Stimulated activated CD4-positive, alpha-beta T cell treated with anti-CD3 and anti-CD28 coated beads, Interleukin-4, amount 100 ng/mL, for 48 hours (primary cell): ENCODE measurements at places on chromosomes 3 and 15.
A peak's percentile ranks its signal among the peaks of the same experiment; 100 is the strongest.

DNA sequence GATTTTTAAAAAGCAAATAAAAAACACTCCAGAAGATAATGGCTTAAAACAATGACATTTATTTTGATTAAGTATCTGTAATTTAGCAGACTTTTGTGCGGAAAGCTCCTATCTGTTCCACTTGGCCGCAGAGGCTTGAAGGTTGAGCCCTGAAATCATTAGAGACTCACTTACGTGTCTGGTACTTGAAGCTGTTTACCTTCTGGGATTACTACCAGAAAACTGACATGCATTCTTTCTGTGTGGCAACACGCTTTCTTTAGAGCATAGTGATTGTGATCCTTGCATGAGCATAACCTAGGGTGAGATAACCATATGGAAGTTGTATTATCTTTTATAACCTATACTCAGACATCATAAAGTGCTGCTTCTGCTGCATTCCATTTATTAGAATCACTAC is 298.5 kb downstream of the SI start:
- DNase-seq: no peak

GRCh38 chr3:180063783-180064182 is 27.0 kb upstream of the PEX5L start:
- no peak for DNase-seq

GRCh38 chr3:87706176-87706575 is 352.6 kb downstream of the CGGBP1 start:
- no peak for DNase-seq

DNA sequence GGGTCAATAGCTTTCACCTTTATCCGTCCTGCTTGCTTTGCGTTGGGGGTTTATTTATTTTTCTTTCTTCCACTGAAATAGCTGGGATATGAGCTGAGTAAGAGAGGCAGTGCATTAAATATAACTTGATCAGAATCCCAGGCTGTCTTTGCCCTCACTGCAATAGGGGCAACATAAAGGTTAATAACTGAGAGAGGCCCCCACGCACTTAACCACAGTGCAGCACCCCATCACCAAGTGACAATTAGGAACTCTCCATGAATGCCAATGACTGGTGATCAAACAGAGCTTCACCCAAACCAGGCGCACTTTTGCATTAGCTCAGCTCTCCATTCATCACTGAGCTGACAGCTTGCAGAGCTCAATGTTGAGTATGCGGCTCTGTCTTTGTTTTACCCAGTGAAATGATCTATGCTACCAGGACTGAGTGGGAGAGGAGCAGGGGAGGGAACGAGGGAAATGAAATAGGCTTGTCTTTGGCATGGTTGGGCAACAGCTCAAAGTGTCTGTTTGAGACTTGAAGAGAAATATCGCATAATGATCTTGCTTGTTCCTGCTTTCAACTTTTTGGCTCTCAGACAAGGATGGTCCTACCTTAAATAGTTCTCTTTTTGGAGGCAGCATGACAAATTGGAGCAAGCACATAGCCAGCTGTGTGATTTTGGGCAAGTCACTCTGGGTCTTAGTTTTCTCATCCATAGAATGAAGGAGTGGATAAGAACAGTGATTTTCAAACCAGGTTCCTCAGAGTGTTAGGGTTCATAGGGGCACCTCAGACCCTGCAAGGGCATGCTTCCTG is 14.5 kb upstream of the GLCE start:
- DNase-seq: no peak

DNA sequence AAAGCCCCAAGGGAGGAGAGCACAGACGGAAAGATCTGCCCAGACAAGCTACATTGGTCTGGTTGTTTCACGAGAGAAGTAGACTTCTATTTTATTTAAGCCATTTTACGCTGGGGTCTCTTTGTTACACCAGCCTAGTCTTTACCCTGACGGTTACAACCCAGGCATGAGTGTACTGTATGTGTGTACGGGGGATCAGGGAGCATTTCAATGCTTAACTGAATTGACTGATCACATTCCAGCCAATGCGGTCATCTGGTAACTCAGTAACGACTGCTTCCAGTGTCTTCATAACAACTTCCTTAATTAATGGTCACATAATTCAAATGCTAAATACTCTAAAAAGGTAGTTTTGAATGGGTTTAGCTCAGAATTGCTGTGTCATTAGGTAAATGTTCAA is 288.6 kb downstream of the FOXP1 start:
- no peak for DNase-seq

DNA sequence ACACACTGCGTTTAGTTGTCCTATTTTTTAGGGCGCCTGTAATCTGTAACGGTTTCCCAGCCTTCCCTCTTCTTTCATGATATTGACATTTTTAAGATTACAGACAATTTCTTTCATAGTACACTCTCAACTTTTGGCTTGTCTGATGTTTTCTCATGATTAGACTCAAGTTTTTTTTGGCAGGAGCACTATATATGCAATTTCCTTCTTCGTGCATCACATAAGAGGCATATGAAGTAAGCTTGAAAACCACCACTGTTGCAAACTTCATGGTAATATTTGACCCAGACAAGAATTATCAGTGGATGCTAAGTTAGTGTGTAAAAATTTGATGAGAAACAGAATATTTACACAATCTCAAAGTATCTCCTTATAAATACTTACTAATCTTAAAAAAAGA is 119.2 kb upstream of the CMC1 start:
- DNase-seq: no peak

DNA sequence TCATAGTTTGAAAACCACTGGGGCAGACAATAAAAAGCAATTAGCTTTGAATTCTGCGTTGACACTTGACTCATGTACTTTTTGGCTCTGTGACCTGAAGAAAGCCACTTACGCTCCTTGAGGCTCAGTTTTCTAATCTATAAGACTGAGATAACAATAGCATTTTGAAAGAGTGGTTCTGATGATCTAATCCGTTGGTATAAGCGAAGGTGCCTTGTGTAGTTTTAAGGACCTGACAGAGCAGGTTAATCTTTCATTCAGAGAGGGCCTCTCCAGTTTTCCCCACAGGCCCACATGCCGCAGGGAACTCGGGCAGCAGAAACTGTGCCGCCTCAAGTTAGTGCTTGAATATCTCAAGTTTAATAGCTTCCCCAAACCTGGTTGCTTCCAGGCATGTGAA is 306.0 kb upstream of the GBE1 start:
- no peak for DNase-seq

GRCh38 chr15:64046421-64047153 is at the start of gene DAPK2:
Gene DAPK2, minus strand, starts transcription at chr15:64046485. Its CDS starts 6,224 bp downstream, at chr15:64040261.
- DNase-seq: peak; percentile 52

GRCh38 chr3:191221638-191222037 is 22.6 kb downstream of the OSTN start:
- DNase-seq: no peak

- DNase-seq: no peak
These were observed 24.8 kb downstream of the CCDC80 start for GRCh38 chr3:112615989-112616731.

DNA sequence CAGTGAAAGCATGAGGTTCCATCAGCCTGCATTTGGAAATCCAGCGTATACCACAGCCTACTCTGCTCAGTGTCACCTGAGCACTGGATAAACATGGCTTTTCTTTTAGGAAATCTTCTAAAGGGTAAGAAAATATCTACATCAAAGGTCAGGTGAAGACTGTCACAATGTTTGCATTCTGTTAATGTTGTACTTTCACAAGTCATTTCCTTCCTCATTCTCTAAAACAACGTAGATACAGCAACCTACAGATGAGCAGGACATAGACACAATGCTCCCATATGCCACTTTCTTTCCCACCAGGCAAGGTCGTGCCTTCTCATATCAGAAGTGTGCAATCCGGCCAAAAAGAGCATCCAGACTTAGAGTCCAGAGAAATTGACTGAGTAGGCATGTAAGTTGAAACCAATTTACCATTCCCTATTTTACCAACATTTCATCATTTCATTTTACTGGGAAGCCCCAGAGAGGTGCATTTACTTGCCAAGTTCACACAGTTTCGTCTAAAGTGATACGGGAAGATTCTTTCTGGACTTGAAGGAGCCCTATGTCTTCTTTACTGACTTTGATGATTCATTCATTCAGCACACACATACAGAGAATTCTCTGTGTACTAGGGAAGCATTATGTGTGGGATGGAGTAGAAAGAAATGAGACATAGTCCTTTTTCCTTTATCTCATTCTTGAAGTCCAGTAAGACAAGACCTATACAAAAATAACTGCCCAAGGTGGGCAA is 30.6 kb upstream of the LPP start:
- no peak for DNase-seq

GRCh38 chr15:66746231-66746605 is 44.2 kb downstream of the SMAD6 start:
- DNase-seq: no peak

DNA sequence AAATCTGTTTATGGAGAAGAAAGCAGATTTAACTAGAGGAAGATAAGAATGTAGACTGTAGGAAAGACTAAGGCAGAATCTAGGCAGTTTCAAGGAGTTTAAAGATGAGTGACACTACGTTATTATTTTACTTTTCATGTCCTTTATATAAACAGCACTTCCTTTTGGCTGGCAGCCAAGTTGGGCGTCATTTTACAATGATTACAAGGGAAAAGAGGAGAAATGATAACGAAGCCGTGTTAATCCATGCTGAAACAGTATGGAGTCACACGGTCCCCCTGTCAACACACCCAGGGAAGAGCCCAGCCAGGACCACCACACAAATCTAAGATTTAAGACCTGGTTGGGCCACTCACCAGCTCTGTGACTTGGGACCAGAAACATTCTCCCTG is 83.7 kb upstream of the NEO1 start:
- no peak for DNase-seq

DNA sequence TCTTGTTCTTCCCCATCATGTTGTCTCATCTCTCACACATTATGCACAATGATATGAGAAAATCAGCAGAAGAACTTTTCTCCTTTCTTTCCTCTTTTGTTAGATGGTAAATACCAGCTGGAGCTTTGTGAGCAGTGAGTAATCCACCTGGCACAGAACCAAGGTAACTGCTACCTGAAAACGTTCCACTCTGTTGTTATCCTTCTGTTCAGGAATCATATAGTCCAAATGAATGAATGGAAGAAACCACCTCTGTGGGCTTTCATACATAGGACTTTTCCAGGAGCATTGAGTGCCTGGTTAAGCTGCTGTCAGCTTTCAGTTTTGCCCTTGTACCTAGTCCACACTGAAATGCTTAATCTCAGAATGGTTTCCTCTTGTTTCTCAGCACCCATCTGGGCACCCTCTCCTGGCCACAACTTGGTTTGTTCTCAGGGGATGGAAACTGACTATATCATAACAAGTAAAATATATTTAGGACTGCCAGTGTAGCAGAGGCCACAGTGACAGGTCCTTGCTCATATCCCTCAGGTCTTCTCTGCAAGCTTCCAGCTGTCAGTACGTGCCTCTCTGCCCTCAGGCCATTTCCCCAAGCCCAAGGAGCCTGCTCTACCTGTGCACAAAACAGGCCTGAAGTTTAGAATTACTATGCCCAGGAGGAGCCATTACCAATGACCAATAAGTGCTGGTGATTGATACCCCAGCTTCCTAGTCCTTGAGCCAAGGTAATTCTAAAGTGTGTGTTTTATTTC is 23.5 kb upstream of the SLC4A7 start:
- no peak for DNase-seq

- peak; percentile 14 for DNase-seq
These were observed 482.5 kb upstream of the TBL1XR1 start for GRCh38 chr3:177679568-177680471.

DNA sequence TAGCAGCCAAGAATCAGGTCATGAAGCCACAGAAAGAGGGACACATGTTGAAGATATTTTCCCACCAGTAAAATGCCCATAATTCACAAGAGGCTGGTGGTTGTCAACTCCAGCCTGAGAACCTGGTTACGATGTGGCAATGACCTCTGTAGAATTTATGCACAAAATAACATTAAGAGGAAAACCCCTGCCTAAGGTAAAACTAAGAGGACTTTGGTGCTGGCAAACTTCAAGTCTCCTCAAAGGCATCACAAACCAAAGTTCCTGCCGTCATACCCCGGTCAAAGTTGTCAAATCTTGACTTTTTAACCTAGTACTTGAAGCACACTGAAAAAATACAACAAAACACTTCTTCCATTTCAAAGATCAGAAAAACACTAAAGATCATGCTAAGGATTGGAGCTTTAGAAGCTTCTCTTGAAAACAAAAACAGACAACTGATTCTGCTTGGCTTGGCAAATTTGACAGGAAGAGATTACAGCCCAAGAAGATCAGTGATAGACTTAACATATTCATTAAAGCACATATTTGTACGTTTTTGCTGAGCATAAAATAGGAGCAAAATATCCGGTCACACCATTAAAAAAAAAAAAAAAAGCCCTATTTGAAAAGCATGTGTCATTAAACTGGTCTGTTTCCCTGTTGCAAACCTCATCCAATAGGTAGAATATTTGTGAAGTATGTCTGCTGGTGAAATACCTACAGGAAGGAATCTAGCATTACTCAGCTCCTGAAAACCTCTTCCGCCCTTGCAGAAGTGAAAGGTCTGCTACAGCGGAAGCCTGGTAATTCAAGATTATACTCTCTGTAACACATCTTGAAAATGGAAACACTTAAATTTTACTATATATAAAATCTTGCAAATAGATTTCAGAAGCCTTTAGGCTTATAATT is 22.8 kb downstream of the EIF4E3 start:
- DNase-seq: no peak

DNA sequence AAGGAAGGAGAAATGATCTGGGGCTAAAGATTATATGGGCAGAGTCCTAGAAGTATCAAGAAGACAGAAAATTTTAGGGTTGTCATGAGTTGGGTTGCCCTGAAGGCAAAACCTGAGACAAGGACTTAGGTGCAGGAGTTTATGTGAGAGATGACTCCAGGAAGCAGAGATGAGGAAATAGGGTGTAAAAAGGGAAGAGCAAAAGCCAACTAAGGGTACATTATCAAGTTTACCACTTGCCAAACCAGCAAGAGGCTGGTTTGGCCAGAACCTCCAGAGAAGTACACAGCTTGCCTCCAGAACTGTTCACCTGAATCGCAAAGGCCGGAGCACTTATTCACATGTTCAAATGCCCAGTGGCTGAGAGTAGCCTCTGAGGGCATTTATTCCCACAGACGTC is 116.7 kb downstream of the FHIT start:
- no peak for DNase-seq

DNA sequence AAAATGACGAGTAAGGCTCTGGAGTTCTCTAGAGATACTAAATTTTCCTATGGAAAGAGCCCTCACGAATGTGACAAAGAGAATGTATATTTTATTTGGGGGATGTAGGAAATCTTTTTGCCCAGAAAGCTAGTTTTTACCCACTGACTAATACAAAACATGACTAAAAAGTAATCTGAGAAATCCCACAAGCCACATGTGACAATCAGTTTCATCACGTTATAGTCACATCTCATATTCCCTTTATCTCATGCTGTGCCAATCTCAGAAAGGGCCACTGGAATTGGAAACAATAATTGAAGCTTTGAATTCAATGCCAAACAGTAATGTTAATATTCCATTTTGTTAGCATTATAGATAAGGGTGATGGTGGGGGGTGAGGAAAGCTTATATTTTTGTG is 509.0 kb upstream of the GOLIM4 start:
- no peak for DNase-seq
